ENCODE measurements at places on chromosomes 6 and 20.

DNA sequence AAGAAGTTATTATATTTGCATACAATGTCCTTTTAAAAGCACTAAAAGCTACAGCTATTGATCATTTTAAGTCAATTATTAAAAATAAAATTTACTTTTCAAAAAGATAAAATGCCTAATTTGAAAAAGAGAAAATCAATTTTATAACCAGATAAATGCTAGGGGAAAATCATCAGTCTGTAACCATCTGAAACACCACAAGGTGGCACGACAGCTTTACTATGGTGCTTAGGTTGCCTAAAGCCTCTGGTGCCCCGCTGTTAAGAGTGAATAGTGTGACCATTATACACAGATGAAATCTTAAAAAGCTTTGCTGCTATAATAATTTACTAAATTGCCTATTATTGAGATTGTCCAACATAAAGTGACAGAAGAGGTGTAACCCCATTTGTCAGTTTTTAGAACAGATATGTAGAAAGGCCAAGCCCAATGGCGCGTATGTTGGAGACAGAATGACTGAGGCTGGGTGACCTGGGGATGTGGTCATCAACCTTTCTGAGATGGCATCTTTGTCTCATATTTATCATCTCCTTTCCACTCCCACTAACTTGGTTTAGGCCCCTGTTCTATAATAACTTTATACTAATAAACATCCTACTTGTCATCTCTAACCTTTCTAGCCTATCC is 100.8 kb downstream of the MOXD1 start:
- peak; percentile 8 for DNase-seq

GRCh38 chr20:12256806-12257205 is 339.1 kb downstream of the BTBD3 start:
- DNase-seq: no peak

GRCh38 chr6:29723666-29724588 is 693 bp downstream of the HLA-F start:
- peak; percentile 77 for DNase-seq

- no peak for DNase-seq
Observed at GRCh38 chr6:104281370-104281769, 578.3 kb downstream of the HACE1 start.

GRCh38 chr20:8526610-8527009 is 394.5 kb downstream of the PLCB1 start:
- no peak for DNase-seq

GRCh38 chr6:150177952-150178520 is 35.2 kb downstream of the PPP1R14C start:
- DNase-seq: no peak

- no peak for DNase-seq
Observed at GRCh38 chr20:50916257-50916656, 15.0 kb downstream of the ADNP start.

DNA sequence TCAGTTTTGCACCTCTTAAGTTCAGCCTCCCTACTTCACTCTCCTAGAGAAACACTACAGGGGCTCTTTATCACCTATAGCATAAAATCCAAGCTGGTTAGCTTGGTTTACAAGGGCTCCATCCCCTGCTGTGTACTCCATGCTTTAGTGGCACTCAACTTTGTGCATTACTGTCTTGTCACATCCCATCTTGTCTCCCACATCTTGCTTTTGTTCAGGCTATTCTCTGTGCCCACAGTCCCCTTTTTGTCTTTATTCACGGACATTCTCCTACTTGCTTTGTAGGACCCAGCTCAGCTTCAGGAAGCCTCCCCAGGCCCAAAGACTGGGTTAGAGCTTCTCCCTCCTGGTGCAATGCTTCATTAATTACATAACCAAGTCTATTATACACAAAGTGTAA is 107.9 kb upstream of the SPACA1 start:
- no peak for DNase-seq

GRCh38 chr6:609905-610304 is 47.0 kb downstream of the HUS1B start:
- DNase-seq: no peak

GRCh38 chr6:169794317-169795055 is 43.1 kb downstream of the ERMARD start:
- no peak for DNase-seq

DNA sequence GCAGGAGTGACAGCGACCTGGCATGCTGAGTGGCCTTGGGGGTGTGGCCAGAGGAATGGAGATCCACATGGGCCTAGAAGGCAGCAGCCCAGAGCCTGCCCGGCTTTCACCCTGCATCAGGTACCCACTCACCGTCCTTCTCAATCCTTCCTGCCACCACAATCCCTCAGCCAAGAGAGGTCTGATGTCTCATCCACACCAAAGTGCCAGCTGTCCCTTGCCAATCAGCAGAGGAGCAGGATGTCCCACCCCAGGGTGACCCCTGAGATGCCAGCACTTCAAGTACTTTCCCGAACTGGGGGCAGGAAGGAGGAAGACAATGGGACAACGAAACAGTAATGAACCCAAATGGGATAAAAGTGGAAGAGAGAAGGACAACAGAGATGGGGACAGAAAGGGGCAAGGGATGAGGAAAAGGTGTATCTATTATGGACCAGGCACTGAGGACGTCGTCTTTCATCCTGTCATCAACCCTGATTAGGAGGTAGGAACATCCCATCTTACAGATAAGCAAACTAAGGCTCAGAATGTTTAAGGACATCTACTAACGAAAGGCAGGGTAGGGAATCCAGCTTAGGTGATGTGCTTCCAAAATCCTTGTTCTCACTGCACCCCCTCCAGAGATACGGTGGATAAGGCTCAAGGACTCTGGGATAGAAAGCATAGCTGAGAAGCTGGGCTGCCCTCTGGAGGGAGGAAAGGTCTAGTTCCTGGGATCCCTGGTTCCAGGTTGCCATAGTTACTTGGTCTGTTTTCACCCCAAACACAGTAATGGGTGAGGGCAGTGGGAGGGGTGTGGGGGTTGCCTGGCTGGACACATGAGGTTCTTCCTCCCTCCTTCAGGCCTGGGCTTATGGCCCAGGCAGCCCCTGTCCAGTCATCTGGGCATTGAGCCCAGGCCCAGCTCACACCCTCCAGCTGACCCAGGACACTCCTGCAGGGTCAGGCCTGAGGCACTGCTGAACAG is 4.5 kb upstream of the TNXB start:
- DNase-seq: no peak

- no peak for DNase-seq
Observed at GRCh38 chr6:166202321-166202733, 34.7 kb upstream of the TBXT start.

DNA sequence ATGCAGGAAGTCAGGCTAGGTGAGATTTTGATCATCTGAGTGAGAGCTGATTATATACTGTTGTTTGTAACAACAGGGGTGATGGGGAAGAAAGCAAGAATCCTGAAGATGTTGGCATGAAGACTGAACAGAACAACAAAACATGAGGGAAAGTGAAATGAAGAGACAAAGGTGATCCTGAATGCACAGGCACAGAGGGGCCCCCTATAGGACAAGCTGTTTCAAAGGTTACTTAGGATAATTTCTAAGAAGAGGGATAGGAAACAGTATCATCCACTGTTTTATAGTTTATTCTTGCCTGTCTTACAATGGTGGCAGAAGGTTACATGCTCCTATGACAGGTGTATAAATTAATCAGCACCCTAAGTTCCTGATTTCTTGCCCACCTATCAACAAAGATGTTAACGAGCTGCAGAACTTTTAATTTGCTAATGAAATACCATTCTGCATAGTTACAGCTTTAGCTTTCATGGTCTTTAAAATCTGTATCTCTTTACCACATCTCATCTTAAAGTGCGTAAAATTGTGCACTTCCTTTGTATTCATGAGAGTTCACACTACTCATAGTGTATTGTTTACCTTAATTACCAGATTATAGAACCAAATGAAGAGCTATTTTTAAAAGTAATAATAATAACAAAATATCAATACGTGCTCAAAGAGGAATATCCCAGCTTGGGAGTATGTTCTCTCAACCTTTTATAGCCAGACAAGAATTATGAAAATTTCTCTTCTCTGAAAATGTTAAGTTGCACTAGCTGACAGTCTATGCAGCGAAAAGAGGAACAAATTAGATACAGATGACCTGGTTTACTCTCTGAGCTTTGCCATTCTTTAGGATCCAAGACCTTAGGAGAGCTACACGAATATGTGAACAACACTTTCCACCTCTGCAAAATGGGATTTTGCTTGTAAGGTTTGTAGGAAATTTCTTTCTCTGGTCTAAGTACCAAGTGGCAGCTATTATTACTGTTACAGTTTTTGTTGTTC is 192.5 kb downstream of the EDN1 start:
- no peak for DNase-seq

DNA sequence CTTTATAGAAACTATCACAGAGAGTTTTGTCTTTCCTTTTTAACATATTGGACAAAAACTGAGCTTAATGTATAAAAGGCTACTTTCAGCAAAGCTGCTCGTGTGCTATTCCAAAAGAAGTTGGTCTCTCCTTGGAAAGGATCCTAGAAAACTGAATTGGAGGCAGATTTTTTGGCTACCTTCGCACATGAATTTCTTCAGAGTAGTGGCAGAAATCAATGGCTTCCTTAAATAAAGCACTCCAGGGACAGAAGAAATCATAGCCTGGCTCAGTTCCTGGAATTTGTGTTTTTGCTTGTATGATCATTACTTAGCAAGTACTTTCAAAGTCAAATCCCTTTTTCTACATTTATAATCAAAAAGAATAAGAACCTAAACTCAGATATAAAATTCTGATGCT is 780.3 kb downstream of the PHF3 start:
- DNase-seq: no peak

DNA sequence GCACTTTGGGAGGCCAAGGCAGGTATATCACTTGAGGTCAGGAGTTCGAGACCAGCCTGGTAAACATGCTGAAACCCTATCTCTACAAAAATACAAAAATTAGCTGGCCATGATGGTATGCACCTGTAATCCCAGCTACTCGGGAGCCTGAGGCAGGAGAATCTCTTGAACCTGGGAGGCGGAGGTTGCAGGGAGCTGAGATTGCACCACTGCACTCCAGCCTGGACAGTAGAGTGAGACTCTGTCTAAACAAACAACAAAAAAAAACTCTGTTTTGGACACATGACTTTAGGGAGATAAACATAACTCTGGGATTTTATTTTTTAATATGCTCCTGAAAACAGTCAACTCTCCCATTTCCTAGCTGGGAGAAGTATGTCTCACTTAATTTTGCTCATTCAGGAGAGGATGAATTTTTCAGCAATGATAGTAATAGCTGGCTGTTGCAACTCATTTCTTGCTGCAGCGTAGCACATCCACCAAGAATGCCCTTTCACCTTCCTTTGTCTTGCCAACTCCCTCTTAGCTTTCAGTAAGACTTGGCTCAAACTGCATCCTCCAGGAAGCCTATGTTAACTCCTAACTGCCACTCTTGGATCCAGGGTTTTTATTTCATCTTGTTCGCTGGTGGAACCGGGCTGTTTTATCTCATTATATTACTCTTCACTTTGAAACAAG is 24.3 kb downstream of the TOP1 start:
- DNase-seq: no peak

- no peak for DNase-seq
Observed at GRCh38 chr6:82408952-82409431, 45.4 kb downstream of the TPBG start.

DNA sequence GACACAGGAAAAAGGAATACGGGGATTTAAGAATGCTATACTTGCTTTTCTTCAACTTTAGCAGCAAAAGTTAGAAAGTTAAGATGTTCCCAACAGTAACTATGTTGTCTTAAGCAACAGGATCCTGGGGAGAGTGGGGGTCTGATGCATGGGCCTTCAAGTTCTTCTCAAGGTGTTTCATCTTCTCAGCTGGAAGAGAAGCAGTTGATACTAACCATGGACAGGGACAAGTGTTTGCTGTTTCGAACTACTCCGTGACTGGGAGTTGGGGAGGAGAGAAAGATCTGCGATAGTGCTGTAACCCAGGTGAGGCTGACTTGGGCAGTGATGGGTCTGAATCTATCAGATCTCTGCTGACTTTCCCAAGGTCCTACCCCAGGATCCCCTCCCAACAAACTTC is 1.0 kb downstream of the OOEP start:
- DNase-seq: no peak

- DNase-seq: no peak
Observed at GRCh38 chr20:53529658-53530057, 64.0 kb downstream of the ZNF217 start.

DNA sequence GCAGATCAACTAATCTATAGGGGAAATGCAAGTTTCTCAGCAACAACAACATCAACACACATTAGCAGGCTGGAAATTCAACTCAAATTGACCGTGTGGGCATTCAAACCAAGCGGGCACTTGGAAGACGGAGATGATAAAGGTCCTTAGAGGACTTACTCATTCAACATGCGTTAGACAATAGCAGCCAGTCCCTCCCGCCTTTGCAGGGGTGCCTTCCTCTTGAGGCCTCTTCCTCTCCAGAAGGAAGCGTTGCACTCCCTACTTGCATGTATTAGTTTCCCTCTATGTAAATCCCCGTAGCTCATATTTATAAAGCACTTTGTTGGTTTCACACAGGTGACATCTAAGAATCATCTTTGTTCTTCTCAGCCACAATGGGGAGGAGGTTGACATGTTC is 300.8 kb upstream of the STXBP5 start:
- no peak for DNase-seq

GRCh38 chr20:9200620-9201019 is 131.7 kb downstream of the PLCB4 start:
- DNase-seq: no peak

DNA sequence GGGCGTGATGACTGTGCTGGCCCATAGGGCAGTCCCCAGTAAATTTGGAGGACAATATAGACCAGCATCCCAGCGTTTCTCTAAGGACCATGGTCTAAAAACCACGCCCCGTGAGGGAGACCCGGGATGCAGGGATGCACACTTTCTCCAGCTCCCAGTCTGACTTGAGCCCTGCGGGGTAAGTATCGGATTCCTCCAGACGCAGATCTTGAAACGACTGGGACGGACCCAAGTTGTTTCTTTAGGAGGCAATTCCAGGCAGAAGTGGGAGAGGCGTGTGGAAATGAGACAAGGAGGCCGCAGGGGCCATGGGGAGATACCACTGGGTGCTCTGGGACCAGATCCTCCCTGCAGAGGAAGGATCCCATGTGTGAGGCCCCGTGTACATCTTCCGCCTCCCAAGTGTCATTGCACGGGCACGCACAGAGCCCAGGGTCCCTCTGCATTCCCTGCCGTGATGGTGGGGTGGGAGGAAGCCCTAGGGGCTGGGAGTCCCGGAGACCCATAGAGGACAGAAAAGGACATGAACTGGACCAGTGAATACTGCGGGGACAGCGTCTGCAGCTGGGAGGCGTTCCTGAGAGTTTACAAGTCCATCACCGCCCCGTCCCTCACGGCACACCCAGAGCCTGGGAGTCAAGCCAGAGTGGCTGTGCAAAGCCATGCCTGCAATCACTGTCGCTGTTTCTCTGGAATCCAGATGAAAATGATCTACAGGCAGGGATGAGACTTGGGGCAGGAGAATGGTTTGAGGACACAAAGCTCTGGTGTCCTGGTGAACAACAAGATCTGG is 522.9 kb downstream of the CDH26 start:
- DNase-seq: no peak

- DNase-seq: no peak
Observed at GRCh38 chr6:160221423-160221822, 37.2 kb downstream of the SLC22A2 start.

All from stimulated activated CD4-positive, alpha-beta T cell treated with anti-CD3 and anti-CD28 coated beads, Interleukin-12 subunit alpha, Interleukin-12 subunit beta, amount 100 ng/mL, for 48 hours (primary cell).